ENCODE measurements at places on chromosomes 12 and 14.

GRCh38 chr12:110282300-110282860 is 1.3 kb downstream of the ATP2A2 start:
- DNase-seq: no peak

DNA sequence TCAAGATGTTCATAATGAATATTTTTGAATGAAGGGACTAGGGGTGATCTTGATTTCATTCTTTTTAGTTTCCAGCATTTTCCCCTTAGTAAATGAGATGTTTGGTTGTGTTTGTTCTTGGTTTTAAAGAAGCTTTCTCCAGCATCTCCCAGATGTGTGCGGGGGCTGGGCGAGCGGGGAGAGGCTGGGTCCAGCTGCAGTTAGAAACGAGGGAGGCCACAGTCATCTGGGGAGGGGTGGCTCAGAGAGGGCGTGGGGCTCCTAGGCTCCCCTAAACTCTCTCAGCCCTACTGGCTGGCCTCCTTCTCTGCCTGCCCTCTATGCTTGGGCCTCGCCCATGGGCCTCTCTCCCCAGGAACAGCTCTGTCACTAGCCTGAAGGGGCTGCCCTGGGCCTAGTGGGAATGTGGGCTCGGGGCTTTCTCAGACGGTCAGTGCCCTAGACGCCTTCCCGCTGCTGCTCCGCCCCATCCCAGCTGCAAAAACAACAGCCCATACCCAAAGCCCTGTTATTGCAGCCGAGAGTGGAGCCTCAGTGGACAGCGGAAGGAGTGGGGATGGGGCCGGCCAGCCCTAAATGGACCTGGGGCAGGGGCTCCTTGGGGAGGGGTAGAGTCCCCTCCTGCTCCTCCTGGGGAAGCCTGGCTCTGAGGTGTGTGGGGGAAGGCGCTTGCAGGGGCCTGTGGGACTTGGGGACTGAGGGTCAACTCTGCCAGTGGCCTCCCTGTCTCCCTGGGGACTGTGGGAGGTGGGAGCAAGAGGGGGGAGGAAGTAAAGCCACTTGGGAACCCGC is 18.3 kb upstream of the EIF2B2 start:
- DNase-seq: no peak

- no peak for DNase-seq
Observed at GRCh38 chr12:116262741-116263140, 14.8 kb downstream of the MED13L start.

DNA sequence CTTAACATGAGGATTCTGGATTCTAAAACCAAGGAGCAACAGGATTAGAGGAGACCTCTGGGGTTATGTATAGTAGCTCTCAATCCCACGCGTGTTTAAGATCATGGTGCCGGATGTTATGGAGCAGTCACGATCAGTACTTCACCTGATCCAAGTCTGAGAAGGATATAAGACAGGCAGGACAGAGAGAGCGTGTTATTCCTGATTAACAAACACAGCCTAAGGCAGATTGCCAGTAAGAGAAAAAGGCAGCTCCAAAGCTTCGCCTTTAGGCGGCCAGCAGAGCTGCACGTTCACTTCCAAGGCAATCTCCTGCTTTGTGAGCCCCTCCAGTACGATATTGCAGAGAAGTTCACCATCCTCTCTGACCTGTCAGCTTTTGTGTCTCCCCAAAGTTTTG is 5.5 kb downstream of the SETD3 start:
- DNase-seq: no peak

- no peak for DNase-seq
Observed at GRCh38 chr14:103520269-103520656, 2.4 kb downstream of the CKB start.
